ENCODE measurements at places on chromosomes 3 and 15.

GRCh38 chr15:100922192-100923040, 3.3 kb downstream of the LRRK1 start:
- no peak for DNase-seq

DNA sequence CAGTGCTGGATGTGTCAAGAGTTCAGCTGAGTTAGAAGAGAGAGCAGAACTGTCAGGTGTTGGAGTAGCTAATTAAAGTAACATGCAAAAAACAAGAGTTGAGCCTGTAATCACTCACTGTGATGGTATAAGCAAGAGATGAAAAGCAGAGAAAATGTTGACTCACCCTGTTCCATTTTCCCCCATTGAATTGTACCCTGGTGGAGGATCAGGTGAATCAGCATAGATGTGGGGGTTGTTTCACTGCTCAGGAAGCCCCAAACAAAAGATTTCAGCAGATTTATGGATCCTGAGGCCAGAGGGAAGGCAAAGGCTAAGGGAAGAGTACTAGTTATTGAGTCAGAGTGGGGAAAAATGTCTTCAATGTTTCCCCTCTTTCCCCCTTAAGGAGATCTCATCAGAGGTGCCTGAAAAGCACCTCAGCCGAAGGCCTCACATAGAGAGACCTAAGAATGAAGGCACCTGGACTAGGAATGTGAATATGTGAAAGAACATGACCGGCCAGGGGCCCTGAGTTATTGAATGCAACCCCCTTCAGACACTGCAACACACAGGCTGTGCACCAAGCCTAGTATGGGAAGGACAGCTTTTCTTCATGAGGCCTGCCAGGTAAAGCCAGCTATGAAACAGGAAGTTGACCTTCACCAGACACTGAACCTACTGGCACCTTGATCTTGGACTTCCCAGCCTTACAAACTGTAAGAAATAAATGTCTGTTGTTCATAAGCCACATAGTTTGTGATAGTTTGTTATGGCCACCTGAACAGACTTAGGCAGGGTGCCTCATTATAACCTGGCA, 90.1 kb downstream of the TMCO5A start:
- DNase-seq, result no peak

- DNase-seq, result peak; percentile 78
These were observed at the start of gene ZNF501 for GRCh38 chr3:44729384-44729910. ZNF501 (plus strand) TSS chr3:44729635; CDS start chr3:44734422, 4,787 bp downstream.

DNA sequence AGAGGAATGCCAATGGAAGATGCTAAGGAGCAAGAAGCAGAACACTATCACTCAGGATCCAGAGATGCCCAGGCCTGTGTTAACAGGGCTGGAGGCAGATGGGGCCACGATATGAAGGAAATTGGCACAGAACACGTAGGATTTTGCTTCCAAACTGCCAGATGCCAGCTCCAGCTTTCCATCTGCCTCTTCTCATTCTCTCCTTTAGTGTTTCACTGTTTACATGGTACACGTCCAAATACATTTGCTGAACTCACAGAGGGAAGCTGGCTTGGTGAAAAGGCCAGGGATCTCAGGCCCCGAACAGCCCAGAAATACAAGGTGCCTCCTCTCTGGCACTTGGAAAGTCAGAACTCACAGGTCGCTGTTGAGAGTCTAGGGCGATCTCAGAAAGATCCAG, 187.0 kb downstream of the NTRK3 start:
- no peak for DNase-seq

- DNase-seq, result no peak
These were observed 56.9 kb upstream of the DPH6 start for GRCh38 chr15:35602836-35603235.

DNA sequence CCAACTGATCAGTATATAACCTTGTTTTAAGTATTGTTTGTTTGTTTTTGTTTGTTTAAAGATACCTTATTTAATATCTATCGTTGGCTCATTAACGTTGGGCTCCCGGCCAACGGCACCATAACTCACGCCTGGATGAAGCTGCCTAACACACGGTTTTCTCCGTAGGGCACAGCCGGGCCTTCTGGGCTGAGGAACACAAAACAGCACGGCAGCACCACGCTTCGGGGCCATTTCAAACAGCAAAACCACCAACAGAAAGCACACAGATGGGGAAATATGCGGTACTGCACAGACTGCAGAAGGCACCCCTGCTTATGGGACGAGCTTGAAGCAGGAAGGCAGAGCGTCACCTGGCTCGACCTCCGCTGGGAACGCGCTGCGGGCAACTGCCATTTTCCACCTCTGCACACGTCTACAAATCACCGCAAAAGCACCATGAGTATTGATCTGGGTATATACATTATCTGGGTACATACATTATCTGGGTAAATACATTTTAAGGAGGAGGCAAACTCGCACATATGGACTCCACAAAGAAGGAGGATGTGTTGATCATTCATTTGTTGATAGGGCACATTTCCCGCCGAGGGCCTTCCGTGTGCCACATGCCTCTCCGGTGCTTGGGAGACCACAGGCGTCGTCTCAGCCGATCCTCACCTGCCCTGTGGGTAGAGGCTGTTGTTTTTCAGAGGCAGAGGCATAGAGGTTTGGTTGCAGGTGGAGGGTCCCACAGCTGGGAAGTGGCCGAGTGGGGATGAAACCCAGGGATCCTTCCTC, 123.7 kb upstream of the ATP2B2 start:
- DNase-seq, result no peak

DNA sequence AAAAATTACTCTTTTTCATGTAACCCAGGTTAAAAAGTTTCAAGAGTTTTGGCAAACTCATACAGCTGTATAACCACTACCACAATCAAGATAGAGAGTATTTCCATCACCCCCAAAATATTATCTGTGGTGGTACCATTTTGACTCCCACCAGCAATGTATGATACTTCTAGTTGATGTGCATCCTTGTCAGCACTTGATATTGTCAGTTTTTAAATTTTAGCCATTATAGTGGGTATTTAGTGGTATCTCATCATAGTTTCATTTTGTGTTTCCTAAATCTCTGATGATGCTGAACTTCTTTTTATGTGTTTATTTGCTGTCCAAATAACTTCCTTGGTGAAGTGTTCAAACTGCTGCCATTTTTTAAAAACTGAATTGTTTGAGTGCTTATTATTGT, 14.6 kb downstream of the CTDSPL start:
- DNase-seq, result no peak

DNA sequence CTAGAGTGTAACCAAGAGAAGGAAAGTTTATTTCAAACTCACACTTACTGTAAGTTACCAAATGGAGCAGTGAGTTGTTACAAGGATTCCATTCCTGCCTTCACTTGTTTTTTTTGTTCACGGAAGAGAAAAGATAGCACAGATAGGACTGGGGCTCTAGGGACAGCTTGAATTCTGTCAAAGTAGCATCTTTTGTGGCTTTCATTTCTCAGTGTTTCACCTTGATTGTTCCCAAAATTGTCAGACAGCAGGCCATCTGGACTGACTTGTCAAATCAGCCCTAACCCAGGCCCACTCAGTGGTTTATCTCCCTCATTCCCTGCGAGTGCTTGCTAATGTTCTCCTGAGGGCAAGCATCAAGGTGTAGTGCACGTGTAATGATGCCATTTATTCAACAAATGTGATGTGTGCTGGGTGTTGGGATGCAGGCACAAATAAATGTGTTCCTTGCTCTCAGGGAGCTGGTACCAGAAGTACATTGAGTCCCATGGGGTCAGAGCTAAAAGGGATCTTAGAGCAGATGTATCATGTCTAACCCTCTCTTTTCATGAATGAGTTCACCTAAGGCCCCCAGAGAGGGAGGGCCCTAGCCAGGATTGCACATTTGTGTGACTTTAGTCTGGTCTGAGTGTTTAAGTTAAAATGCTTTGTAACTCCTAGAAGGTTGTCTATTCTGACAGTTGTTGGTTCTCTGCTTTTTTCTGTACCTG, 49.1 kb downstream of the PDHB start:
- peak; percentile 3 for DNase-seq

DNA sequence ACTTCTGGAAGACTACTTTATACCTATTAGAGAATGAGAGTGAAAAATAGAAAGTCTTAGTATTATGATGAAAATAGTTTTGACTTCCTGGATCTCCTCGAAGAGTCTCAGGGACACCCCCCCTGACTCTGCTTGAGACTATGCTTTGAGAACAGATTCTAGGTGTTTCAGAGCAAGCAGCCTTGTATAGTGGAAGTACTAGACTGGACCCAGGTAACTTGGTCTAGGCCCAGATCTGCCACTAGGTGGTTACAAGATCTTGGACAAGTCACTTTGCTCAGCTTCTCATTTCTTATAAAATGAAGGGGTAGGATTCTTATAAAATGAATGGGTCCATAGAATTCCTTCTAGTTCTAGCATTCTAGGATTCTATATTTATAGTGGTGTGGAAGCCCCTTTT, 9.1 kb downstream of the ABHD5 start:
- DNase-seq, result peak; percentile 32

DNA sequence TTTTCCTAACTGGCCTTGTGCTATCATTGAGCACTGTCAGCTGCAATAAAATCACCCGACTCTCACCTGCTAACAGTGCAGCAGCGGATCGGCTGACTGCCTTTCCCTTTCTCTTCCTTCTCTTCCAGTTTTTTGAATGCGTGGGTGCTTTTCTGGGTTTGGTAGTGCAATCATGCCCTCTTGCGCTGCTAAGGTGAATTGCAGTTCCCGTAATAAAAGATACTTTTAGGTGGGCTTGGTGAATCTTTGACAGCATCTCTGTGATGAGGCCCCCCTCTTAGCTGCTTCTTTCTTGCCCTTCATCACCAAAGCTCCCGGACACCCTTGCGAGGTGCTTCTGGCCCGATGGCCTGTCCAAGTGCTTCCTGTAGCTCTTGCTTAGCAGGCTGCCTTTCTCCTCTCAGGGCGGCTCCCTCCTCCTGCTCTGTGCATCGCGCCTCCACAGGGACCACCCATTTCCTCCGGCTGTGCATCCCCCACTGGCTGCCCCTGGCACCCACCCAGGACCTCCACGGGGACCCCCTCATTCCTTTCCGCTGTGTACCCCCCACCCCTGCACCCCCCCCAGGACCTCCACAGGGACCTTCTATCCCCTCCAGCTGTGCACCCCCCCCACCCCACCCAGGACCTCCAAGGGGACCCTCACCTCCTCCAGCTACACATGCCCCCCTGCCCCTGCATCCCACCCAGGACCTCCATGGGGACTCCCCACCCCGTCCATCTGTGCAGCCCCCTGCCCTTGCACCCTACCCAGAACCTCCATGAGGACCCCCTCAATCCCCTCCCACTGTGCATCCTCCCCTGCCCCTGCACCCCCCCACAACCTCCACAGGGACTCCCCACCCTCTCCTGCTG, 50.8 kb upstream of the RPL32 start:
- peak; percentile 50 for DNase-seq

GRCh38 chr3:53518495-53518981, 24.1 kb downstream of the CACNA1D start:
- DNase-seq, result peak; percentile 5

DNA sequence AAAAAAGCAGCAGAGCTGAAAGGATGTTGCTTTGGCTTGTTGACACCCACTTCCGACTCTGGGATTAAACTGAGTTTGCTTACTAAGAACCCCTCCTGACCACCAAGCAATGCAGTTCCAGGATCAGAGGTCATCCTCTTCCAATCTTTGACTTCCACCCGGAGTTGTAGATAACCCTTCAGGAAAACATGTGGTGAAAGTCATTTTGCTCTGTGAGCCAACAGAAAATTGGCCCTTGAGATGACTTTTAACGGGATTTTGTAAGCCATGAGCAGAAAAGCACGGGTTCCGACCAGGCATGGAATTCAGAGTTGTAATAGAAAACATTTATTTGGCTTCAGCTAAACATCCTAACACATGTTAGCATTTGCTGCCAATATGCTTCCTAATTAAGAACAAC, 171.6 kb upstream of the NR2F2 start:
- no peak for DNase-seq

GRCh38 chr15:73930790-73931281, 4.6 kb downstream of the LOXL1 start:
- DNase-seq, result peak; percentile 96

- peak; percentile 91 for DNase-seq
These were observed 77.8 kb upstream of the GSK3B start for GRCh38 chr3:120172070-120172469.

- DNase-seq, result no peak
These were observed 89.9 kb upstream of the TSPAN3 start for GRCh38 chr15:77160562-77161478.

DNA sequence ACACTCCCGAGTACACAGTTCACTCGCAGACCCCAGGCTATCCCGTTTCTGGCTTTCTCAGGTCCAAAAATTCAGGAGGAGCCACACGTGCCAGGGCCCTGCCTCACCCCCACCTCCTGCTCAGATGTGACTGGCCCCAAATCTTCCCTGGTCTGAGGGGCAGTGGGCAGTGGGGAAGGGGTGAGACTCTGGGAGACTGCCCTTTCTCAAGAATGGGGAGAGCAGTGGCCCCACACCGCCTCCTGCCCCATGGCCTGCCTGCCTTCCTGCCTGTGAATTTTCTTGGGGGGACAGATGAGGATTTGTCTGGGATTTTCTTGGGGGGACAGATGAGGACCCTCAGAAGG, 174.6 kb downstream of the MEGF11 start:
- no peak for DNase-seq

DNA sequence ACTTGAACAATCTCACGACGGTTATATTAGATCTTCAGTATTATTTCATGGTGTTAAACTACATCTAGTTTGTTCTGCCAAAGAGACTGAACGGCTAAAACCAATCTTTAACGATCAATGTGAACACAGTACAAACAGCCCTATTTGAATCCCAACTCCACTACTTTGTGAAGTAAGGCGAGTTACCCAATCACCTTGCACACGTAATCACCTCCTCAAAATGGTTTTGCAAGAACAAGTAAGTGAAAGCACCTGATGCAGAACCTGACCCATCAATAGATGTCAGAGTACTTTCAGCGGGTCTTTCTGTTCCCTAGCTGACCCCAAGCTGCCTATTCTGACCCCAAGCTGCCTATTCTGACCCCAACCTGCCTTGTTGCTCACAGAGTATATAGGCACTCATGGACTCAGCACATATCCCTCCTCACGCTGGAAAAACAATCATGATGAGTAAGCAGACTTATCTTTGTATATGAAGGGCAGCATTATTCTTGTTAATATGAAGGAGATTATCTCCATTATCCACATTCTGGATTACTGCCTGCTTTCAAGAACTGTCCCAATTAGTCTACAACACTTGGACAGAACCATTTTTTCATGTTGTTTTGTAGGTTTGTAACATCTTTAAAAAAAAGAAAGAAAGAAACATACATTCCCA, 3.7 kb downstream of the KPNA1 start:
- DNase-seq, result no peak

All from M059J (cell line).